ENCODE measurements at places on chromosomes 2 and 18.

DNA sequence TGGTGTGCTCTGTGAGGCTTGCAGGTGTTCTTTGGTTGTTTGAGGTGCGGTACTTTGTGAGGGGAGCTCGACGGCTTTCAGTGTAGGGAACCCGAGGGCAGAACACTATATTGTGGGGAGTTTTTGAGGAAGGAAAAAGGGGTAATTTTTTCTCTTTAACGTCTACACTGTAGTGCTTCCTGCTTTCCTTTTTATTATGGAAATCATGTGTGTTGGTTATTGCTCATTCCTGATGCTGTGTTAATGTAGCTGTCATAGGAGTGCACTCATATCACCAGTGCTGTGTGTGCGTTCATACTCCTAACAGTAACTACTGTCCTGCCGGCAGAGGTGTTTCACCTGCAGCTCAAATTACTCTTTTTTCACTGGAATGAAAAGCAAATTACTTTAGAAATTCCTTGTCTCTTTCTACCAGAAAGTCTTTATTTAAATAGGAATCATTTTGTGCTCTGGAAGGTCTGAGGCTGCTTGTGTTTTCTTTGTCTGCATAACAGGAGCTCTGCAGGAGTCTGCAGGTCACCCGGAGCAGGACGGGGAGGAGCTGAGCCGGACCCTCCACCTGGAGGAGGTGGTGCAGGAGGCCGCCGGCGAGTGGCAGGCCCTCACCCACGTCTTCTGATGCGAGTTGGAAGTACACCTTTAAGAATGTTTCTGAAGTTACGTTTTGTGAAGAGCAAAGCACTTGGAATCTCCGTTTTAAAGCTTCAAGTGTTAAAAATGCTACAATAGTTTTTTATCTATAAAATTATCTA is 145.5 kb downstream of the ZNF236 start:
- peak; percentile 92 for DNase-seq

- no peak for DNase-seq
Measured at GRCh38 chr2:43075054-43075593, 151.3 kb downstream of the ZFP36L2 start.

GRCh38 chr2:60586081-60586480 is 32.6 kb upstream of the BCL11A start:
- no peak for DNase-seq

DNA sequence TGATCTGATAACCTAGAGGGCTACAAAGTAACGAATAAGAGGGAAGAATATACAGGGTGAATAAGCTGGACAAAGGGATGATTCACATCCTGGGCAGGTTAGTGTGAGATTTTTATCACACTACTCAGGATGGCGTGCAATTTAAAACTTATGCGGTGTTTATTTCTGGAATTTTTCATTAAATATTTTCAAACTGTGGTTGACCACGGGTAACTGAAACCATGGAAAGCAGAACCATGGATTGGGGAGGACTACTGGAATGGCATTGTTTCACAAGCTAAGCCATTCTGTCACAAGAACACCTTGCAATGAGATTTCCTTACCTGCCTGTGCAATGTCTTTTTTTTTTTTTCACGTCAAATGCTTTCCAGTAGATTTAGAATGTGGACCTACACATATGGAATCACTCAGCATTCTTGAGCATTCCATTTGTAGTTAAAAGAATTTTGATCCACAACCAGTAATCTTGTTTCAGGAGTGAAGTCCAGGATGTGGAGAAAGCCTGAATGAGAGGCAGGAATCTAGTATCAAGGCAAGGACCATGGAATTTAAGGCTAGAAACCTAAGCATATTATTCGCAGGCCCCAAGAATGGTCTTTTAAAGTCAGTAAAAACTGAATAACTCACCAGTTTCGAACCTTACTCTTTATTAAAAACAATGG is 8.0 kb upstream of the CDK15 start:
- no peak for DNase-seq

- DNase-seq: no peak
Measured at GRCh38 chr2:175476948-175477347, 295.4 kb upstream of the ATP5MC3 start.

DNA sequence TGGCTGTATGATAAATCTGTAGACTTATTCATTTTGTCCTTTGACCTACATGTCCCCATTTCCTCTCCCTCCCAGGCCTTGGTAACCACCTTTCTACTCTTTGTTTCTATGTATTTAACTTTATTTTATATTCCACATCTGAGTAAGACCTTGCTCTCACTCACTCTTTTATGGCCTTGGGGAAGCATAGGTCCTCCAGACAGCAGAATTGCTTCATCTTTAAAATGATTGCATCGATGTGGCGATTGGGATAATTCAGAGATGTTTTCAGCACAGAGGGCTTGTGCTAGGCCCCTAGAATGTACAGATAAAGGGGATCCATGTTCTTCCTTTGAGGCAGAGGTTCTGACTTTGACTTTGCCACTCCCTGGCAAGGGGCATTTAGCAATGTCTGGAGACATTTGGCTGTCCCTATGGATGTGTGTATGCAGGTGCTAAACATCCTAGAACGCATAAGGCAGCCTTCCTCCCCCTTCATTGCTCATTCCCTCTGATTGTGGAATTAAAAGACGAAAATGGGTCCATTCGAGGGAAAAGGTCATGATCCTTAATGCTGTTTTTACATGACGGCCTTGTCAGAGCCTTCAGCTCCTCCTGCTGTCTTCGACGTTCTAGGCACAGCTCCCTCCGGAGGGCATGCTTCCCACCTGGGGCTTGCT is 1.2 kb upstream of the GPR39 start:
- no peak for DNase-seq

DNA sequence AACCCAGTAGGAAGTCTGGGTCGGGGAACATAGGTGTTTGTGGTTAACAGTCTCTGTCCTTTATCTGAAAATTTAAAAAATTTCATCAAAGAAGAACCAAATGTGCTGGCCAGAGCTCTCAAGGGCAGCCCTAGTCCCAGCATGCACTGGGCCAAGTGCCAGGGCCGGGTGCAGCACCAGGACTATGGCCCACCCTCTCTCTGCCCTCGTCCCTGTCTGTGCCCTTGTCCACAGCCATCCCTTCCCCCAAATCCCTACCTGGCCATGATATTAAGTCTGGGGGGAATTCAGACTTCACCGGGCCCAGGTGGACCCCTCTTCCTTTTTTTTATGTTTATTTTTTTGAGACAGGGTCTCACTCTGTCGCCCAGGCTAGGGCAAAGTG is 14.4 kb upstream of the ZFP36L2 start:
- no peak for DNase-seq

DNA sequence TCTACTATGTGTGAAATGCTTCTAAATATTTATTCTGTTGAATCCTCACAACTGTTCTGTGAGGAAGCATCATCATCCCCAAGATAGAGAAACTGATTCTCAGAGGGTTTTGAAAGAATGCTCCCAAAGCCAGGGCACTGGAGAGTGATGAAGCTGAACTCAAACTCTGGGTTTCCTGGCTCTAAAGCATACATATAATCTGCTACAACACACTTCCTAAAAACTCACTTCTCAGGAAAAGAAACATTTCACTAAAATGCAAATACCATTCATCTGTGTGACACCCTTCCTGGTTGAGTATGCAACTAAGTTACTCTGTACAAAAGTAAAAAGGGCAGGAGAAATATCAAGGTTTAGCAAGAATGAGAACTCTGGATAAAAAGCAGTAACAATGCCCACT is 58.6 kb downstream of the GRB14 start:
- no peak for DNase-seq

- DNase-seq: no peak
Measured at GRCh38 chr2:197360744-197361156, 50.2 kb upstream of the ANKRD44 start.

GRCh38 chr18:46427216-46427995 is 229.6 kb downstream of the LOXHD1 start:
- no peak for DNase-seq

DNA sequence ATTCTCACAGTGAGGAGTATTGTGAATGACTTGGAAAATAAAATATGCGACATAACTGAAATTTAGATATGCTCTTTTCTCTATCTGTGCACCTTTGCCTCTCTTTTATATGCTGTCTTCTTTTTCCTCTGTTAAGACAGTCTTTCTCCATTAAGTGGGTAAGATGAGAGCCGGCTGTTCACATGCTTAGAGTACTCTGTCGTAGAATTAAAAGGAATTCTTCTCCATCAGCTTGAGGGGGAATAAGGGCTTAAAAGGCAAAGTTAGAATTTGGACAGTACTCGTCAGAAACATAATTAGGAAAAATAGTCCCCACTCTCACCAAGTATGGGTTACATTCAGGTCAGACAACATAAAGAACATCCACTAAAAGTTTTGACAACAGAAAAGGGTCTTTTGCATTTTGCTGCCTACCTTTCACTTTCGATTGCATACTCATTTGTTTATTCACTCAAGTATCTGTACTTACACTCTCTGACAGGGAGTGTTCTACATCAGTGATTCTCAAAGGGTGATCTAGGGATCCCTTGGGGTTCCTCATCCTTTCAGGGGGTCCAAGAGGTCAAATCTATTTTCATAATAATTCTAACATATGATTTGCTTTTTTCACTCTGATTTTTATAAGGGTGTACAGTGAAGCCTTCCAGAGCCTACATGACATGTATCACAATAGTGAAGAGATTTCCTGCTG is 48.0 kb downstream of the ARHGAP15 start:
- DNase-seq: no peak

DNA sequence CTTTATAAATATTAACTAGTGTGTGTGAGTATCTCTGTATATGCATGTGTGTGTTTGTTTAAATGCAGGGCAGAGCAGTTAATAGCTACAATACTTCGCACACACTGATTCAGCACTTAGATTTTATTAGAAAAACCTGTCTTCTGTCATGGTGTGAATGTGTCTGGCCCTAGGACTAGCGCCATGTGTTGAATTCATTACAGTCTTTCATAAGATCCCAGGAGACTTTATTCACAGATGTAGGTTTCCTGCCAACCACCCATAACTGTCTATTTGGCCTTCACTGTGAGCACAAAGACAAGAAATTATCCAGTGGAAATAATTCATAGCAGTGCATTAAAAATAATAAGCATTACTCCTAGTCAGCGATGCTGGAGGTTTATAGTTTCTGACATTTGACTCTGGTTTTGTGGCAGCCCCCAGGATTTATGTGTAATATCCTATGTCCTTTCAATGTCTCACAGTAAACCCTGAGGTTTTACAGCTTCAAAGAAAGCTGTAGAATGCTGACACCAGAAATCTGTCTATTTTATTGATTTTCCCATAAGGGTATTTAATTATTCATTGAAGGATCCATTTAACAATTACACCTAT is 93.9 kb downstream of the ZNF804A start:
- no peak for DNase-seq

DNA sequence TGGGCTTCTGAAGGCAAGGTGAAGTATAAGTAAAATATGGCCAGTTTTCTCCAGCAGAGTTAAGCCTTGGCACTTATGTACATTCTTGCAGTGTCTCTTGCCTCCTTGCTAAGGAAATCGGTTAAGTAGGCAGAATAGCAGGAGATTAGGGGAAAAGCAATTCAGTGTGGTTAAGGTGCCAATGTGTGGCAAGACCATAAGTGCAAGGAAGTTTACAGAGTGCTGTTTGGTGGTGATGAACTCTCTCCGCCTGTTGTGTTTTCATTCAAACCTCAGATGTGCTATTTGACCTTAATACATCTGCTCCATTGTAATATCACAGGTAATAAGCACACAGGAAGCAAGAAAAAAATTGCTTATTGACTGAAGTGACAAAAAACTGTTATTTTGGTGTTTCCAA is 156.1 kb downstream of the MGAT5 start:
- no peak for DNase-seq

DNA sequence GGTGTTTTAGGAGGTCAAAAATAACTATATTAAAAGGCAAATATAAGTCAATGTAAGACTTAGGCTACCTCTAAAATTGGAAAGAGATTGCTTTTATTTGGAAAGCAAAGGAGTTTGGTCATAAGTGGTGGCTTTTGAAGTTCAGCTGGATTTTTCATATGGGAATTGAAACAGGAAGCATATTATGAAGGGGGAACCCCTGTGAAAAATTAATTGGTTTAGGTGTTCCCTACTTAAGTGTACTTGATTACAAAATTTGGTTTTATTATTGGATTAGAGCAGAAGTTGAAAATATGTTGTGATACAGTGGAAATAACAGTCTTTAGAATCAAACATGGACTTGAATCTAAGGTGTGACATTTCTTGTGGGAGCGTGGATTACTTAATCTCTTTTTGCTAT is 121.4 kb upstream of the TTC27 start:
- no peak for DNase-seq

DNA sequence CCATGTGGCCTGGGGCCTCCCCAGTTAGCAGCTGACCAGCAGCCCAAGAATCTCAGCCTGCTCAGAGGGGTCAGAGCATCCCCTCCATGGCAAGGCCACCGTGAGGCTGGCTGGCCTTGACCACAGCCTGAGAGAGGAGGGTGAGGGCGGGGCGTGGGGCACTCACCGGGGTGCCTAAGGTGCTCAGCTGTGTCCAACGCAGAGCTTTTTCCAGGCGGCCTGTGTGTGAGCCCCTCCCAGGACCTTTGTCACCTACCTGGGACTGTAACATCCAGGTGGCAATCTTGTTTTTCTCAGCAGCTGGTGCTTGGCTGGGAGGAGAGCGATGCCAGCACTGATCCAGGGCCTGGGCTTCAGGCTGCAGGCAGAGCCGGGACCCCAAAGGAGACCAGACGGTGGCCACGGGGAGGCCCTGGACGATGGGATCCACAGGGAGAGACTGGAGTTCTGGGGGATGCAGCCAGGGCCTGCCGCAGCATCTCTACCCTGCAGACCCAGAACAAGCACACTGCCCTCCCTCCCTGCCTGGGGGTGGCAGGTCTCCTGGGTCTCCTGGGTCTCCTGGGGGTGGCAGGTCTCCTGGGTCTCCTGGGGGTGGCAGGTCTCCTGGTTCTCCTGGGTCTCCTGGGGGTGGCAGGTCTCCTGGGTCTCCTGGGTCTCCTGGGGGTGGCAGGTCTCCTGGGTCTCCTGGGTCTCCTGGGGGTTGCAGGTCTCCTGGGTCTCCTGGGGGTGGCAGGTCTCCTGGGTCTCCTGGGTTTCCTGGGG is 12.3 kb downstream of the SNED1 start:
- DNase-seq: no peak

DNA sequence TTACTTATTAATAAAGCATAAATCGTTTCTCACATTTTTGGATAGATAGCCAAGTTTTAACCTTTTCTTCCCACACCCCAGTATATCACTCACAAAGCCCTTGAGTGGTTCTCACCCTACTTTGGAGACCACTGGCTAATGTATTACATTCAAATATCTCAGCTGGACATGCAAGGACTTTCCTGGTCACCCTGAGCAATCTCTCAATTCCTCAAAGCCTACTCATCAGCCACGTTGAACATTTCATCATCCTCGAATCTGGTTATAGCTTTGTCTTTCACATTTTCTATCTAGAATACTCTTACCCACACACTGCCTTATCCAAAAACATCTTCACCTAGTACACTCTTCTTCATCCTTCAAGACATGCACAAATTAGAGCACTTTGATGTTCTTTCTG is 71.1 kb upstream of the MAPRE2 start:
- DNase-seq: no peak

DNA sequence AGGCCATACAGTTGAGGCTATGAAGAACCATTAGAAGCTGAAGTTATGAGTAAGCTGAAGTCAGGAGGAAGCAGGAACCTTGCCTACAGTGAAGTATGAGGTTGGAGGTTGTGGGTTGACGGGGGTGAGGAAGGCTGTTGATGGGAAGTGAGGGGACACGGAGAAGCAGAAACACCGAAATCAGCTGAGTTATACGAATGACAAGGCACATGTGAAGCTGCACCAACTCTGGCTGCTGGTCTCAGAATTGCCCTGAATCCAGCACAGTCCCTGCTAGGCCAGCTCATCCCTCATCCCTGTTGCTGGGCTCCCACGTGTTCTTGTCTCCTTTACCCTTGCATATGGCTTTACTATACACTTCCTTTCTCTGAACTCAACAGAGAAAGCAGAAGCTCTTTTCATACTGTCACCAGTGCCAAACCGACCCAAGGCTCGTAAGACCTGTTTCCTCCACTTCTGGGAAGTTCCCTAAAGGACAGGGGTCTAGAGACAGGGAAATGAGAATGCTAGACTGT is 9.2 kb upstream of the TMEM247 start:
- no peak for DNase-seq
